ENCODE measurements at places on chromosomes 16 and 17.

- no peak for DNase-seq
These were observed 43.8 kb upstream of the NDRG4 start for GRCh38 chr16:58456193-58456592.

GRCh38 chr17:68559316-68559715 lies 41.9 kb downstream of the FAM20A start:
- DNase-seq = no peak

- DNase-seq = no peak
These were observed at the start of gene FBXO47 for GRCh38 chr17:38967290-38967738. TSS of gene FBXO47 (minus strand) at chr17:38967403. CDS start at chr17:38963025, 4,378 bp downstream.

DNA sequence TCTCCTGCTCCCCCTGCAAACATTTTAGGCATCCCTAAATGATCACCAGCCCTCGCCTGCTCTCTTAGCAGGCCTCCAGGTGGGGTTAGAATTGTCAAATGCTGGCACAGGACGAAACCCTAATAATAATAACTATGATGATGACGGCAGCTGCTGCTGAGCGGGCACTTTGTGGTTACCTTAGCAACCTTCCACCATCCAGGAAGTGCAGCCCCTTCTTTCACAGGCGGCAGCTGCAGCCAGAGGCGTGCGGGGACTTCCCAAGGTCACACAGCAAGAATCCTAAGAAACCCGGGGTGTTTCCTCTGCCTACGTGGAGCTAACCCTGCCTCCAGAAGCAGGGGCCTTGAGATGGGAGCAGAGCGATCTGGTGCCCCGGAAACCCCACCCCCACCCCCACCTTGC lies 22.4 kb upstream of the EIF1 start:
- no peak for DNase-seq

GRCh38 chr16:54326266-54326662 lies 39.7 kb upstream of the IRX3 start:
- DNase-seq = no peak

DNA sequence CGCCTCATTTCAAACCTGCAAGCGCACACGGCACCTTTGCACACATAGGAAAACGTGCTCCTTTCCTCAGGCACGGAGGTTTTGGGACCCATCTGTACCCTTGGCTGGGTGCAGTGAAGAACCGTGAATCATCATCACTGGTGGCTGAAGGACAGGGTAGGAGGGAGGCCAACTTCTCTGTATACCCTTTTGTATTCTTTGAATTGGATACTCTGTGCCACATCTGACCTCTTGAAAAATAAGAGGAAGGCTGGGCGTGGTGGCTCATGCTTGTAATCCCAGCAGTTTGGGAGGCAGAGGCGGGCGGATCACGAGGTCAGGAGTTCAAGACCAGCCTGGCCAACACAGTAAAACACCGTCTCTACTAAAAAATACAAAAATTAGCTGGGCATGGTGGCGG lies 11.7 kb downstream of the GPRC5B start:
- no peak for DNase-seq
